ENCODE measurements at places on chromosomes 1 and 21.

GRCh38 chr1:235325139-235325538, 2.8 kb downstream of the ARID4B start:
- DNase-seq = no peak

GRCh38 chr1:42767510-42768000, 506 bp downstream of the C1orf50 start:
- DNase-seq = no peak

DNA sequence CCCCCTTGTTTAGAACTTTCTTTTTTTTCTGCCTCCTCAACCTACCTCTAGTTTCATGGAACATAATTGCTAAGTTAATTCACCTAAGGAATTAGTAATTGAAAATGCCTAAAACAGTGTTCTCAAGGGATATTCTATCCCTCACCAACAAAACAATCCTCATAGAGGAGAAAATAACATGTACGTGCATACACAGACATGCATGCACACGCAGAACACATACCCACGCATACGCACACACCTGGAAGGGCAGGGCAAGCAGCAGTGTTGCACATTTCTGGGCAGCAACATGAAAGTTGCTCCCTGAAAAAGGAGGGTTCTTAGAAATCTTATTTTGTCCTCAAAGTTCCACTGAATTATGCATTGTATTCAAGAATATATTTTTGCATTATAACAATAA, 76.6 kb downstream of the HHAT start:
- no peak for DNase-seq

DNA sequence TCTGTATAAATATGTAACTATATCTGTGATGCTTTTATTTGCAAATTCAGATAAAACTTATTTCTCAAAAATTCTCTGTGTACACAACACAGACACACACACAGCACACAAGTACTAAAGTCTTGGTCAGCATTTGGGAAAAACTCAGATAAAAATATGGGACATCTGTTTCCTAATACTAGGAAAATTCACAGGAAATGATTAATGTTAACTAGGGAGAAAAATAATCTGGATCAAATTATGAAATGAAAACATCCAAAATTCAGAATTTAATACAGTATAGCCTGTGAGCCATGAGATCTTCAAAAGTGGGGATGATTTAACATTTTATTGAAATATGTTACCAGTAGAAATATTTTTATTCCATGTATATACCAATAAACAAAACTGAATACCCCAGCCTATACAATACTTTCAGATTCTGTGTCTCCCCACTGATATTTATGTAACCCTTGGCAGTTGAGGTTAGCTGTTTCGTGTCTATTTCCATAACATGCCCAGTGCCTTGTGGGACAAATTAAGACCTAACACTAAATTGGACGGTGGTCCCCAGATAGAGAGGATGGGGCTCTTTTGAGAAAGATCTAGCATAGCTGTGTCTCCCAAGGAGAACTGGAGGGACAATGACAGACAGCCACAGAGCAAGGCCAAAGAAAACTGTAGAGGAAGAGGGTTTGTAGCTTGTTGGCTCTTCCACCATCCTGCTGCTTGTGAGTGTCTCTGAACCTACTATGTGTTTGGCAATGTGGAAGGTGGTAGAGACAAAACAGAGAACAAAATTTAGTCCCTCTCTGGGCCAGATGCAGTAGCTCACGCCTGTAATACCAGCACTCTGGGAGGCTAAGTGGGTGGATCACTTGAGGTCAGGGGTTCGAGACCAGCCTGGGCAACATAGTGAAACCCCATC, 47.2 kb downstream of the GNG12 start:
- DNase-seq = no peak

- DNase-seq = no peak
Measured at GRCh38 chr1:111988743-111989453, 570 bp downstream of the KCND3 start.

- no peak for DNase-seq
Measured at GRCh38 chr1:190608282-190608681, 130.6 kb upstream of the BRINP3 start.

Measured in AG04450 (cell line).